ENCODE measurements at places on chromosomes 1 and 21.

- DNase-seq = no peak
Observed at GRCh38 chr1:185561629-185562028, 172.6 kb upstream of the HMCN1 start.

DNA sequence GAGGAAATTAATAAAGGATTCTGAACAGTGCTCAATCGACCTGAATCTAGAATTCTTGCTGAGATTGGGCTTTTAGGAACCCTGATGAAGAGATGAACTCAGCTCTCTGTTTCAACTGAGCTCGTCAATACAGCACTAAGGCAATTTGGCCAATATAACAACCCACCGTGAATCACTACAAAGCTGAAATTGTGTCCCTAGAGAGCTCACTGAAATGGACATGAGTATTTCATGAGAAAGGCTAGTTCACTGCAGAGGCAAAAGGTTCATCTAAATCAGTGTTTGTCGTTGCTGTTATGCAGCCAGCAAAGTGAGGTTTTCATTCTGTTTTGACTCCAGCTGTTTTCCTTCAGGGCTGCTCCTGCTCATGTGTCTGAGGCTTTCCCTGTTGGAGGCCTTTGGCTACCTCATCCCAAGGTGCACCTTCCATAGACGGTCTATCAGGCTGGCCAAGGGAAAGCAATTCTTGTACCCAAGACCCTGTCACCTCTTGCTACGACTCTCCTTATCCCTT lies 83.5 kb downstream of the URB2 start:
- no peak for DNase-seq

DNA sequence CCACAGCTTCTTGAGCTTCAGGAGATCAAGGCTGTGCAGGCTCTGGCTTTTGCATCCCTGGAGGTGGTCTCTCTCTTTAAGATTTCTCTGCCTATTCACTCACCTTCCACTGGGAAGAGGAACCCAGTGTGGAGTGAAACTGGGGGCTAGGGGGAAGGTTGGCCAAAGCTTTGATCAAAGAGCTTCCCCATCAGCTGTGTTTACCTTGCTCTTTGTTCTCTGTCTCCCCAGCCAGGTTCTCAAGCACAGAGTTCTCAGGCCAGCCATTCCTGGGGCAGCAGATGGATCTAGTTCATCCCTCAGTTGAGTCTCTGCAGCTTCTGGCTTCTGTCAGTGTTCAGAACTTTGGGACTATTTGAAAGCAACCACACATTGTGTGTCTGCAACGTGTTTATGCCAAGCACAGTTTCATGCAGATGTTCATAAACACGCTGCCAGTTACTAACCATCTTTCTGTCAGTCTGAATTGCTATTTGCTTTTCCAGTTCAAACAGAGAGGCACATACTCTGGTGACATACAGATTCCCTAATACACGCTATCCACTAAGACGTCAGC lies 17.2 kb upstream of the MRPS14 start:
- DNase-seq = no peak

DNA sequence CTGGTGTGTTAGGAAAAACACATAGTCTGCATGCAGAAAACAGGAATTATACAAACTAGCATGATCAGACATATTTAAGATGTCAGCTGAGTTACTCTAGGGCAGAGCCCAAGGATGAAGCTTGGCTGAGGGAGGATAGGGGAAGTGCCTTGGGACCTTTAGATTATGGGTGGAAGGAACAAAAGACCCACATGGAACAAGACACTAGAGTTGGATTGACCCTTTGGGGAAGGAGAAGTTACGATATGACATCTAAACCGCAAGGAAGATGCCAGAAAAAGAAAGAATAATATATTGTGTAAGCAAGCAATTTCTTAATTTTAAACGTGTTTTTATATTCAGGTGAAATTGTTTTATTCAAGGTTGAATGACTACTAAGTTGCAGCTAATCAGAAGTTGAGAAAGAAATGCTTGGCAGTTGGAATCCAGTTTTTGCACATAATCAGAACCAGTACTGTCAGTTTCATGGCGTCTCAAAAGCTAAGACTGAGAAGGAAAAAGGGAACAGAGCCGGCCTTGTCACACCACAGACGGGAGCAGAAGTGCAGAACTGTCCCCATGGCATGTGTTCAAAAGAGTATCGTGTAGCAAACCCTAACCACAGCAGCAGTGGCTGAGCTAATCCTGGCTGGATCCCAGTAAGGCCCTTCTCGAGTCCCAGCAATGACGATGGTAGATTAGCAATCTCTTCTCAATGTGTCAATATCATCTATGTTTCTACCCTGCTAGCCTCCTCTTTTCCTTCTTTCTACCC lies 31.2 kb upstream of the IFNAR2 start:
- DNase-seq = no peak

DNA sequence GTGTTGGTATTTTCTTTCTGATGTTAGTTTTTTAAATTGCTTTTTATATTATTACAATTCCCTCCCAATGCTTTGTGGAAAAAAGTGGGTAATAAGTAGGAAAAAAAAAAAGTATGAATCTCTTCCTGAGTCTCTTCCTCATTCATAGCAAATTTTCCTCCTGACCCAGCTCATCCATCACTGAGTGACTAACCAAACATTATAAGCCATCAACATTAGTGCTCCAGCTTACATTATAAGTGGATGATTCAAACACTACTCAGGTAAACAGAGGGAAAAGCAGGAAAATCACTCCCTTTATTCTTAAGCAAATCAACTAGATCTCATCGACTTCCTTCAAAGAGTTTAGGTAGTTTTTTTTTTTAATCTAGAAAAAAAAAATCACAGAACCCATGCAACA lies 15.4 kb upstream of the SAMD13 start:
- DNase-seq = no peak

GRCh38 chr1:244272471-244273261 lies 179.0 kb downstream of the ADSS2 start:
- peak; percentile 65 for DNase-seq

DNA sequence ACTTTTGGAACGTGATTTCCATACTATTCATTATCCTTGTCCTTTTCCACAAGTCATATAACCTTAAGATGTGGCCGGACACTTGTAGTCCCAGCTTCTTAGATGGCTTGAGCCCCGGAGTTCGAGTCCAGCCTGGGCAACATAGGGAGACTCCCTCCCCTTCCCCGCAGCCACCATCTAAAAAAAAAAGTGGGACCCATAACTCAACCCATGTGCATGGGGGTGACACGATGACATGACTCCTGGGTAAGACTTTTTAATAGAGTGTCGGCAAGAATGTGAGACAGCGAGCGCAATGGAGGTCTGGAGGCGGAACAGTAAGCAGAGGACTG lies 25.7 kb downstream of the MIA3 start:
- DNase-seq = no peak

DNA sequence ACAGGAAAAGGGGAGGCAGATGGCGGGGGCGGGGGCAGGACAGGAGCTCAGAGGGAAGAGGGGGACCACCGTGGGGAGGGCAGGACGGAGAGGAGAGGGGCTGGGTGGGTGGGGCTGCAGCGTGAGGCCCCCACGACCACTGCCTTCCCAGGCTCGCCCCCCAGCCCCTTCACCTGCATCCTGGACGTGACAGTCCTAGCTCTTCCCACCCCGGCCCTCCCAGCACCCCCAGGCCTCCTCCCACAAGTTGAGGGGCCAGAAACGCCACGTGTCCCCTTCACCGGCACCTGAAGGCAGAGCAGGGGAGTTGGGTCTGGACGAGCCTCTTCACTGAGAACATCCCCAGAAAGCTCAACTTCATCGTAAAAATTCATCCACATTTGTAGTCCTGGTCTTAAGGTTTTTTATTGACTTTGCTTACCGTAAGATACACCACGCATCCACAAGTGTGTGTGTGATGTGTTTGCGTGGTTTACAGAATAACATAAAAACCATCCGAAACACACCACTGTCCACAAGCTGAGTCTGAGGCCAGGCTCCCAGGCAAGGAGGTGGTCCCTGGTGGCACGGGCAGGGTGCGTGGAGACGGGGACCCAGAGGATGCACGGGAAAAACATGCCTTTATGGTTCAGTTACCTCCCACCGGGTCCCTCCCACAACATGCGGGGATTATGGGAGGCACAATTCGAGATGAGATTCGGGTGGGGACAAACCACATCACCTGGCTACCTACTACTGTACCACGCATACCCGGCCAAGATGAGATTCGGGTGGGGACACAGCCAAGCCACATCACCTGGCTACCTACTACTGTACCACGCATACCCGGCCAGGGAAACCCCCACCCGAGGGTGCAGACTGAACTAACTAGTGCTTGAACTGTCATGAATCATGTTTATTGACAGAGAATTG lies 13.9 kb upstream of the COL18A1 start:
- no peak for DNase-seq

DNA sequence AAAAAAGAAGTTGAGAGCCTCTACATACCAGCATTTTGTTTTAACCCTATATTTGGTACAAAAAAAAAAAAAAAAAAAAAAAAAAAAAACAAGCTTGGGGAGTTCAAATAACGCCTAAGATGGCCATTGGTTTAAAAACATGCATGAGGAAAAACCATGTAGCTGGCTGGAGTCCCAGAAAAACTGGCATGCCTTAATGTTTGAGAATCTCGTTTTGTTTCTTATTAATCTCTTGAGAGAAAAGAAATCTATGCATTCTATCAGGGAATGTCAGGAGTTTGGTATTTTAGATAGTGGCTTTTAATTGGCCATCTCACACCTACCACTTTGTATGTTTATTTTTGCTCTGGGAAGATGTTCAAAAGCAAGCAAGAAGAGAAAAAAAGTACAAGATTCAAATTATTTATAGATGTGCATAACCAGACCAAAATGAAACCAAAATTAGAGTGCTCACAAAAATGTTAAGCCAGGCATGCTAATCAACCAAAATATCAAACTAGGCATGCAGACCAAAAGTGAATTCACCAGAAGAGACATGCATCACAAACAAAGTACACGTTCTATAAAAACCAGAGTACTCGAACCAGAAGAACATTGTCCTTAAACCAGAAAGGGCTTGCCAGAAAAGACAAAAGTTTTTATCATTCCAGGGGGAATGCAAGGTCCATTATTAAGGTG lies 156.6 kb downstream of the AK5 start:
- no peak for DNase-seq

DNA sequence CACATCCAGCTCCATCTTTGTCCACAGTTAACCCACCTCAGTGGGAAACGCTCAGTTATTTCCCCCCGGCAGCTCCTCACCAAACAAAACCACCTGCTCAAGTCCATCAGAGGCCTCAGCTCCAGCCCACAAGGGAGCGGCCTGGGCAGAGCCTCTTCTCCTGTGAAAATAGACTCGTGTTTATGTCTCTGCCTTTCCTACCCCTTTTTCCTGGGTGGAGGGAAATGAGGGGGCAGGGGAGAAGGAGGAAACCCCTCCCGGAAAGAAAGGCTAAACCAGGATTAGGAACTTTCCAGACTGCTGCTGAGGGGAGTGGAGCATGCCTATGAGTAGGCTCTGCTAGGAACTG lies 81.6 kb downstream of the PAX7 start:
- no peak for DNase-seq

DNA sequence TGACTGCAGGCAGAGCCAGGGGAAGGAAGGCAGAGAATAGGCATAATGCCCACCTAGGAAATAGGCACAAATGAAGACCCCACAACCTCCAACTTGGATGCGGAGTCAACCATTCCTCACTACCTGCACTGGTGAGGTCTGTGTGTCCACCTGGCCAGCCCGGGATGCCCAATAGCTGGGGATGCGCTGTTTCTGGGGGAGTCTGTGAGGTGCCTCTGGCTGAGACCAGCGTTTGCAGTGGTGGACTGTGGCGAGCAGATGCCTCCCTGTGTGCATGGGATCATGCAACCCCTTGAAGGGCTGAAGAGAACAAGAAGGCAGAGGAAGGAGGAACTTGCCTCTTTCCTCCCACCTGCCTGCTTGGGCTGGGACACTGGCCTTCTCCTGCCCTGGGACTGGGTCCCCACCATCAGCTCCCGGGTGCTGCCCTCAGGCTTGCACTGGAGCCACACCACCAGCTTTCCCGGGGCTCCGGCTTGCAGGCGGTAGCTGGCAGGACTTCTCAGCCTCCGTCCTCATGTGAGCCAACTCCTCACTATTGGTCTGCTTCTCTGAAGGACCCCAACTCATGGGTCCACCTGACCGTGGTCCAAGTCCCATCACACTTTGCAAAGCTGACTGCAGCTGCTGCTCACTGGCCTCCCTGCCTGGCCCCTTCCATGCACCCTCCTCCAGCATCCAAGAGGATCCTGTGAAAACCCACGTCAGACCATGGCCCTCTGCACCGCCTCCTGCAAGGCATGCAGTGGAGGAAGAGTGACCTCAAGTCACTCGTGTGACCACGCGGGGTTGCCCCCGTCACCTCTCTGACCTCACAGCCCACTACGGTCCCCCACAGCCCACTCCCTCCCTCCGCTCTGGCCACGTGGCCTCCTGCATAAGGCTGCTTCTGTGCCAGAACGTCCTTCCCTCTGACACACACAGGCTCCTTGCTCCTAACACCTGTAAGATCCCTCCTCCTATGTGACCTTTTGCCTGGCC lies 2.7 kb upstream of the PDE9A start:
- DNase-seq = no peak

- no peak for DNase-seq
Observed at GRCh38 chr1:39301606-39302005, 97.1 kb downstream of the MACF1 start.

Data from effector memory CD8-positive, alpha-beta T cell (primary cell).